Bronchial epithelial cell (primary cell): ENCODE measurements at places on chromosomes 3 and 15. TPM values are rescaled to one million over a fixed set of nuclear protein-coding genes. Genes with fewer than 3 reads are reported as not detected.

GRCh38 chr3:134799393-134799792 is 4.3 kb downstream of the EPHB1 start:
- no peak for DNase-seq

ERICH6 gene
- under 0.01 TPM in 1 of 2 replicates, not detected in the other for total RNA-seq

DNA sequence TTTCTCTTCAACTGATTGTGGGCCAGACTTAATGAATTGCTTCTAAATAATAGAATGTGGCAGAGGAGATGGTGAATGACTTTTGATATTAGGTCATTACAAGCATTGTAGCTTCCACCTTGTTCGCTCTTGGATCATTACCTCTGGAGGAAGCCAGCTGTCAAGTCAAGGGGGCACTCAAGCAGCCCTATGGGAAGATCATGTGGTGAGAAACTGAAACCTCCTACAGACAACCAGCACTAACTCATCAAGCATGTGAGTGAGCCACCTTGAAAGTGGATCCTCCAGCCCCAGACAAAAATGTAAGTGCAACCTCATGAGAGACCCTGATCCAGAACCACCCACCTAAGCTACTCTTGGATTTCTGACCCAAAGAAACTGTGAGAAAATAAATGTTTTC is 109.8 kb upstream of the TBC1D5 start:
- no peak for DNase-seq

GRCh38 chr3:41188306-41188705 is 11.0 kb upstream of the CTNNB1 start:
- DNase-seq, result no peak

TMEM45A gene
- total RNA-seq, result 6.5 and 6.8 TPM in 2 replicates

GUCA1C gene
- total RNA-seq, result not detected in 2 replicates

CNTN3 gene
- total RNA-seq, result 1.1 and 1.5 TPM in 2 replicates

ARHGAP11A gene
- 1.1 and 1.2 TPM in 2 replicates for total RNA-seq

- no peak for DNase-seq
Observed at GRCh38 chr3:106820726-106821362, 556.4 kb upstream of the CCDC54 start.

DNA sequence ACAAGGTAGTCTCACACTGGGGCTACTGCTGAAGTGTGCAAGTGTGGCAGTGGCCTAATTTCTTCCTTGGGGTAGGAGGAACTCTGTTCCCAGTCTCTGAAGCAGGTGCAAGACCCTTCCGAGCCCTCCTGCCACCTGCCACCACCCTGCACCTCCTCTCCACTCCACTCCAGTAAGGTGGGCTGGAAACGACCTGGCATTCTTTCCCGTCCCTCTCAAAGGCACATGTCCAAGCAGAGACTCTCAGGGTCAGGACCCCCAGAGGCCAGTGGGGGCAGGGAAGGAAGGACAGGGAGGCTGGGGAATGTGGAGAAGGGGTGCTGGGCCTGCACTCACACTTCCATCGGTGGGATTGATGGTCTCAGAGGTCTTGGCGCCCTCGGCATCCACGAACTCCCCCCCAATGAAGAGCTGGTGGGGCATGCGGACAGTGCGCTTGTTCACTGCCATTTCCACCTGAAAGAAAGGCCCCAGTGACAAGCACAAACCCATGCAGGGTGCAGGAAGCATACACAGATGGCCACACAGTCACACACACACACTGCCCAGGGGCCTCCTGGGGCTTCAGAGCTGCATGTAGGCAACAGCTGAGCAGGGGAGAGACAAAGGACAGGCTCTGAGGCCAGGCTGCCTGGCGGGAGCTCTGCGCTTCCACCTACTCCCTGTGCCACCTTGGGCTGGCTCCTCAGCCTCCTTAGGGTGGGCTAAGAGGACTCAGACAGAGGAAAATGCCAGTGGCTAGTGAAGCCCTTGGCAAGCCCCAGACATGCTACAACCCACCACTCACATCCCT is 43.8 kb downstream of the ALDH1L1 start:
- DNase-seq, result no peak
